ENCODE measurements at places on chromosomes 1 and 21.

DNA sequence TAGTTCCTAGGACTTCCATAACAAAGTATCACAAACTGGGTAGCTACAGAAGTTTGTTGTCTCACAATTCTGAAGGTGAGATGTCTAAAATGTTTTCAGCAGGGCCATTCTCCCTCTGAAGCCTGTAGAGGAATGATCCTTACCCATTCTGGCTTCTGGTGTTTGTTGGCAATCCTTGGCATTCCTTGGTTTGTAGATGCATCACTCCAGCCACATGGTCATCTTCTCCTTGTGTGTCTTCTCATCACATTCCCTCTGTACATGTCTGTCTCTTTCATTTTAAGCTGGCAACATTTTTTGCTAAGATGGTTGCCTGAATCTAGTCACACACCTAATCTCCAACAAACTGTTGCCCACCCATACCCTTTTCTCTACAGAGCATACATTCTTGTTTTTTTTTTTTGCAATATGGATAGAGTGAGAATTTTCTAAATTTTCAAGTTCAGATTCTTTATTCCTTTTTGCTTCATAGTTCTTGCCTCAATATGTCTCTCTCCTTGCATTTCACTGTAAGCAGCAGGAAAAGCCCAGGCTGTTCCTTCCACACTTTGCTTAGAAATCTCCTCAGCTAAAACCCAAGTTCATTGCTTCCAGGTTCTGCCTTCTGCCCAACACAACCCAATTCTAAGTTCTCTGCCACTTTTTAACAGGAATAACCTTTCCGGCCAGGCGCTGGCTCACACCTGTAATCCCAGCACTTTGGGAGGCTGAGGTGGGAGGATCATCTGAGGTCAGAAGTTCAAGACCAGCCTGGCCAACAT is 18.3 kb downstream of the ZBED6 start:
- no peak for DNase-seq

- DNase-seq, result no peak
Measured at GRCh38 chr1:230272557-230272956, 153.6 kb downstream of the PGBD5 start.

GRCh38 chr1:93607814-93608186 is 73.8 kb downstream of the BCAR3 start:
- DNase-seq, result no peak

- no peak for DNase-seq
Measured at GRCh38 chr1:204706838-204707509, 21.4 kb upstream of the LRRN2 start.

DNA sequence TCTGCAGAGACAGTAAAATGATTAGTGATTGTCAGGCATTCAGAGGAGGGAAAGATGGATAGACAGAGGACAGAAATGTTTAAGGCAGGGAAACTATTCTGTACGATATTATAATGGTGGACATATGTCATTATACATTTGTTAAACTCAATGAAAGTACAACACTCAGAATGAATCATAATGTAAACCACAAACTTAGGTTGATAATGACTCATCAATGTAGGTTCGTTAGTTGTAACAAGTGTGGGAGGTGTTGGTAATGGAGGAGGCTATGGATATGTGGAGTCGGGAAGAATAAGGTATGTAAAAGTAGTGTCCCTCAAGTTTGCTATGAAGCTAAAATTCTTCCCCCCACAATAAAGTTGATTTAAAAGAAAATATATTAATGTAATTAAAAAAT is 455.0 kb downstream of the BRINP3 start:
- DNase-seq, result no peak

GRCh38 chr1:85463731-85464496 is 1.0 kb downstream of the DDAH1 start:
- DNase-seq, result no peak

DNA sequence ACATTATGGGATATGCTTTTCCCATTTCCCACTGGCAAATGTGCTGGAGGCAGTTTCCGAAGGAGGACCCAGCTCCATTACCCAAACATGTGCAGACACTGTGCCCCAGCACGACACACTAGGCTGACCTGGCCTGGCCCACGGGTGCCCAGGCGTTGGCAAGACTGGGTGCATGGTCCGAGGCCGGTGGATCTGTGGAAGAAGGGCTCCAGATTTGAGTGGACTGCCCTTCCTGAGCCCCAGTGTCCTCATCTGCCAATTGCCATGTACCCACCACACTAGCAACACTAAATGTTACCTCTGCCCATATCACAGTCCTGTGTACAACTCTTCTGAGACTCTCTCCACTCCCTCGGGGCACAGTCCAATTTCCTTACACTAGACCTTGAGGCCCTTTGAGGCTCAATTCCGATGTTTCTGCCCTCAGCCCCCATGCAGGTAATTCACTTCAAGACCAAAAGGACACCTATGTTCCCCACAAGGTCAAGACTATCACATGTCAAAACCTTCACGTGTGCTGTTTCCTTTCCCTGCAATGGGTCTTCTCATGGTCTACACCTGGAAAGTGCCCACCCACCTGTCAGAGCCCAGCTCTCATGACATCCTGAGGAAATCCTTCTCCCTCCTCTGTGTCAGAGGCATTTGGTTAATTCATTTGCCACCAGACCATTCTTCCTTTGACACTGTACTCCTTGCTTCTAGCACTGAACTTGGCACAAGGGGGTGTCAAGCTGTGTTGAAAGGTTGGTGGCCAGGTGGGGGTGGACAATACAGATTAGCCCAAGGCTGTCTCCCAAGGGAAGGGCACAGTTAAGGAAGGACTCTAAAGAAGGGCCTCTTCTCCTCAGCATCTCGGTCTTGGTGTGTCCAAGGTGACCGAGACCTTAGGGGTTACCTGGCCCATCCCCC is 124.9 kb downstream of the DMRTB1 start:
- DNase-seq, result no peak

DNA sequence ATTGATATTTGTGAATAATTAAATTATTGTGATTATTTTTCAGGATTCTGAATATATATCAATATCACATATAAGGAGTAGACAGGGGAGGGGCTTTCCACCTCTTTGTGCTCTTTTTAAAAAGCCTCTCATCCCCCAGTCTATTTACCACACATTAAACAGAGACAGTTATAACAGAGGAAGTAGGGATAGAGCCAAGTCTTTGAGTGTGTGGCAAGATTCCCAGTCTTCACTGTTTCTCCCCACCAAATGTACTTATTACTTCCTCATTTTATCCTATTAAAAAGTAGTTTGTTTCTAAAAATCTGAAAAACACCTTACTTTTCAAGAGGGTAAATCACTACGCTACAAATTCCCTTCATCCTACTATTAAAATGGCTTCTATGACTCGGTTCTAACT is 46.7 kb downstream of the EPS15 start:
- DNase-seq, result no peak

GRCh38 chr1:191609305-191609704 is 549.0 kb upstream of the RGS18 start:
- no peak for DNase-seq

Measured in NCI-H1930 (cell line).